Mesothelial cell of epicardium (in vitro differentiated cells): ENCODE measurements at places on chromosomes 12 and 14. TPM values are rescaled to one million over a fixed set of nuclear protein-coding genes. Genes with fewer than 3 reads are reported as not detected.

GRCh38 chr12:65306366-65307168, 28.1 kb downstream of the MSRB3 start:
- peak; percentile 35 for DNase-seq

DNA sequence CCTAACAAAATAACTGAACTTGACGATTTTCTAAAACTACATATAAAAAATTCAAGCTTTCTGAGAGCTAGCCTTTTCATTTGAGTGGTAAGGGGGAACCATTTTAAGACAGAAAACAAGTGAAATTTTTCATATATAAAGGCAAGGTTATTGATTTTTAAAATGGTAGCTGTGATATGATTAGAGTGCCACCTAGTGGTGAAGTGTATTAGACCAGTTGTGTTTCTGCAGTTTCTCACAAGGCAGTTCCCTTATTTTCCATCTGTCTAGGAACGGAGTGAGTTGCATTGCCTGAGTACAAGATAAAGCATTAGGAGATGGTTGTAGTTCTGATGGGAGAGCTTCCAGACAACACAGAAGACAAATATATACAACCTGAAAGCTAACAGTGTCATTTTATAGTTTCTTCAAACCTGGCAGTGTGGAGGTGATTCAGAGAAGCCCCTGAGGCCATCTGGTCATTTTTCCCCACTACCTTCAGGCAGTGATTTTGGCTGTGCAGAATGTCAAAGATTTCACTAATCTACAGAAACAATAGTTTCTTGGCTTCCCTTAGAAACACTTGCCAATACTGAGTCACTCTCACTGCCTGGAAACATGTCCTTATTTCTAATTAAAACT, 180.8 kb downstream of the C12orf50 start:
- no peak for DNase-seq

DNA sequence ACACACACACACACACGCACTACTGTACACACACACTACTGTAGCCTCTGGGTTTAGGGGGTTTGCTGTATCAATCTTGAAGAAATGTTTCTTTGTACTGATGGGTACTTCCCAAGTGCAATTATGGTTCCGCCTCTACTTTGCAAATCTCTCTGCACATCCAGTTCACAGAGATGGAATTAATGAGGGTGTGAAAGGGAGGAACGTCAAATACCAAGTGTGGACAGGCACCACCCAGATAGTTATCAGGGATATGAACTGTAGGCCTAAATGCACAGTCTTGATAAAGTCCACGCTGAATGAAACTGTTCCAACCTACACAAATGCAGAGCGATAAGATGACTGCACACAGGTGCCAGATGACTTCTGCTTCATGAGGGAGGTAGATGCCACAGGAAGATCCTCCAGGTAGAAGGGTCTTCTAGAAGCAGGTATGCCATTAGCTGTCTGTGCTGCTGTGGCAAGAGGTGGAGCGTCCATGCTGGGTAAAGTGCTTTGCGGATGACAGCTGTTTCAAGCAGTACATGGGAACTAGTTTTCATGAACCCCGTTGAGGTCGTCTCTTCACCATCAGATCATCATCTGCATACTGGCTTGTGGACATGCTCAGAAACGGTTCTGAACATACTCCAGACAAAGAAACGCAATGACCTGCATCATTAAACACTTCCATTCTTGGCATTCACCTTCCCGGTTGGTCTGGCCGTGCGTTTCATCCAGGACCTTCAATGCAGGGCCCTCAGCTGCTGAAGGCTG, 314.3 kb upstream of the RTL1 start:
- DNase-seq: no peak

DNA sequence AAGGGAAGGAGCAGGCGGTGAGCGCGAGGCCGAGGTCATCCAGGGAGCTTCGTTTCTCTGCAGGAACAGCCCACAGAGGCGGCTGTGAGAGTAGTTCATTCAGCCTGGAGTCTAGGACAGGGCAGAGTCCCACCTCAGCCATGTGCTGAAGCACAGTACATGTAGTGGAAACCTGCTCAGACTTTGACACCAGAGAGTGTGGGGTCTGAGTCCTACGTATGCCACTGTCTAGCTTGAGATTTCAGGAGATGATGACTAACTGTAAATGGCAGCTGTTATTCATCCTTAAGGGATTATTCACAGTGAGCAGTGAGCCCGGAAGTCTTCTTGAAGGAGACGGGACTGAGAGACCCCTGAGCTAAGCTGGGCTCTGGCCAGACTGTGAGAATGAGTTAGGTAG, 938 bp upstream of the SLC6A13 start:
- no peak for DNase-seq

- no peak for DNase-seq
Observed at GRCh38 chr12:32661706-32662105, 17.4 kb upstream of the DNM1L start.

ADAM21 gene
- 0.11 to 0.16 TPM in 2 of 3 replicates, not detected in the other for total RNA-seq

OR4E2 gene
- total RNA-seq: not detected in 3 replicates

- DNase-seq: no peak
Observed at GRCh38 chr14:71852181-71852580, 80.0 kb upstream of the RGS6 start.

DNA sequence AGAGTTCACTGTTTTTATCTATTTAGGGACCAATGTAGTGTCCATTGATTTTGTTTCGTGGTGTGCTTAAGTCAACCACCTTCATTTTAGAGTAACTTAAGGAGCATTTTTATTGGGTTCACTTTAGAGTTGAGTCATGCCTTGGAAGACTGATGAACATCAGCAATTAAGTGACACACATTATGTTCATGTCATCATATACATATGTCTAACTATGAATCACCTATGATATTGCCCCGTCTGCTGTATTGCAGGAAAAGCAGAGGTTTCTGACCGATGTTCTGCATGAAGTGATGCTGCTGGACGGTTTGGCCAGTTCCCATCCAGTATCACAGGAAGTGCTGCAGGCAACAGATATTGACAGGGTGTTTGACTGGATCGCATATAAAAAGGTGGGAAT, 227.1 kb downstream of the TRHDE start:
- no peak for DNase-seq

- DNase-seq: no peak
Observed at GRCh38 chr14:73014105-73014504, 12.8 kb downstream of the ZFYVE1 start.

GRCh38 chr14:32480337-32480736, 151.2 kb downstream of the AKAP6 start:
- DNase-seq: no peak

- no peak for DNase-seq
Observed at GRCh38 chr14:75971509-75971908, 10.3 kb downstream of the TGFB3 start.
